ENCODE measurements at places on chromosomes 7 and 10.

- no peak for DNase-seq
Measured at GRCh38 chr10:86077271-86077670, 289.3 kb downstream of the GRID1 start.

DNA sequence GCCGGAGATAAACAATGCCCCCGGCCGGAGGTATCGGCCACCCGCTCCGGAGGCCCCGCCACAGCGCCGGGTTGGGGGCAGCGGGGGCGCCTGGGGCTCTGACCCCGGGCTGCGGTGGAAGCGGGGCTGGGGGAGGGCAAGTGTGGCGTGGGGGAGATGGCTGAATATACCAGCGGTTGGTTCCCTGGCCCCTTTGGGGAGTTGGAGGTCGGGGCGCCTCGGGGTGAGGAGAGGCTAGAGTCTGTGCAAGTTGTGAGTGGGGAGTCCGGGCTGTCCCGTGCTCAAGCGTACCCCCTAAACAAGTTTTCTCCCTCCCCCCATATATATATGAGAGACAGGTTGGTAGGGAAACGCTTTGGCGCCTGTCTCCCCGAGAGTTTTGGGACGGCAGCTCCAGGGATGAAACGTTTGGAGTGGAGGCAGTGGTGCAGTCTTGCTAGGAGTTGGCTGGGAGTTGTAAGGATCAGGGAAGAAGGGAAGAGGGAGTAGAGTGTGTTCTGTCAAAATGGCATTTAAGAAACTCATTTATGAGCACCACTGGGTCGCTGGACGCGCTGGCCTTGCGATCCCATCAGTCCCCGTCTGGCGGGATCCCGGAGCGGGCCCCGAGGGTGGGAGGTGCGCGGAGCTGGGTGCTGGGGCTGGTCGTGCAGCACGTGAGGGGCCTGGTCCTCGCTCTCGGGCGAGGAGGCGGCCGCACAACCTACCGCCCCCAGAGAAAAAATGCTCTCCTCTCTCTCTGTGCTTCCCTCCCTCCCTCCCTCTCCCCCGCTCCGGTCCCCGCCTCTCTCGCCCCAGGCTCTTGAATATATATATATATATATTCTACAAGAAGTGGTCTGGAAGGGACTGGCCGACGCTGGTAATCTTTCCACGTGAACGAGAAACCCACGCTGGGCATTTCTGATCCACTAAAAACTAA is 1.1 kb downstream of the TET1 start:
- no peak for DNase-seq

- no peak for DNase-seq
Measured at GRCh38 chr7:34011696-34012095, 106.4 kb downstream of the BMPER start.

GRCh38 chr10:5369362-5370158 is 4.8 kb downstream of the UCN3 start:
- no peak for DNase-seq

DNA sequence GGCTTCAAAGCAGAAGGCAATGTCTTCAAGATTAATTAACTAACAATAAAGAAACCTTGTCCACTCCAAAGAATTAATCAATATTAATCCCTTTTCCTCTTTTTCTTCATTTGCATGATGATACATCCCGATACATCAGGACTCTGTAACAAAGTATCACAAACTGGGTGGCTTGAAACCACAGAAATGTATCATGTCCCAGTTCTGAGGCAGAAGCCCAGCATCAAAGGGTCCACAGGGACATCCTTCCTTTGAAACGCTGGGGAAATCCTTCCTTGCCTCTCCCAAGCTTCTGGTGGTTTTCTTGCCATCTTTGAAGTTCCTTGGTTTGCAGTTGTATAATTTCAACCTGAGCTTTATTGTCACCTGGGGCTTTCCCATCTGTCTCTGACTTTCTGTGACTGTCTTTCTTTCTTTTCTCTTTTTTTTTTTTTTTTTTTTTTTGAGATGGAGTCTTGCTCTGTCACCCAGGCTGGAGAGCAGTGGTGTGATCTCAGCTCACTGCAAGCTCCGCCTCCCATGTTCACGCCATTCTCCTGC is 210.2 kb upstream of the ADARB2 start:
- no peak for DNase-seq

- no peak for DNase-seq
Measured at GRCh38 chr7:153832160-153832559, 220.0 kb upstream of the DPP6 start.

GRCh38 chr7:42269161-42269560 is 32.2 kb upstream of the GLI3 start:
- no peak for DNase-seq

DNA sequence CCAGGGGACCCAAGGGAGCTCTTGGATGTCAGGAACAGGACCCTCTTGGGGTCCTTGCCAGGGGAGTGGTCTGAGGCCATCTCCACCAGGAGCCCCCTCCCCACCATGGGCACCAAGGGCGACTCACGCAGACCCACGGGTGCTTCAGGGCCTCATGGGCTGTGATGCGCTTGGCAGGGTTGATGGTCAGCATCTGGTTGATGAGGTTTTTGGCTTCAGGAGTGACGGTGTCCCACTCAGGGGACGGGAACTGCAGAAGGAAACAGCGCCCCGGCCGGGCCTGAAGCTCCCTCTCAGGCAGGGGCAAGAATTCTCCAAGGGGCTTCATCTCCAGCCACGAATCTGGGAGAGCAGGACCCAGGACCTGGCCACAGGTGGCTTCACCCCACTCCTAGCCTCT is 41.3 kb downstream of the YKT6 start:
- no peak for DNase-seq

GRCh38 chr7:71278257-71278656 is 146.3 kb downstream of the GALNT17 start:
- DNase-seq = no peak

- no peak for DNase-seq
Measured at GRCh38 chr7:5360971-5361370, 62.7 kb downstream of the TNRC18 start.

DNA sequence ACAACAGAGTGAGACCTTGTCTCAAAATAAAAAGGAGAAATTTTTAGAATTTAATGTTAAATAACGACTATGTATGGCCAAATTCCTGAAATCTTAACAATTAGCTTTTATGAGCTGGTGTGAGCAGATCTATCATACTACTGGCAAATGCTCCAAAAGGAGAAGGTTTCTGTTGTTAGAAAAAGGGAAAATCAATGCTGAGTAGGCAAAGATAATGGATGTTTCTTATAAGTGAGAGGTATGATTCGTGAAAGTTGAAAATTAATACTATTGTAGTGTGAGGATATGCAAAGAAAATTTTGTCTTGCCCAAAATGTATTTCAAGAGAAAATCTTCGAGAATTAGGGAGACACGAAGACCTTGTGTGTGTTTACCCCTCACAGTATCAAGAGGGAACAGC is 40.8 kb upstream of the CUL1 start:
- DNase-seq = no peak

DNA sequence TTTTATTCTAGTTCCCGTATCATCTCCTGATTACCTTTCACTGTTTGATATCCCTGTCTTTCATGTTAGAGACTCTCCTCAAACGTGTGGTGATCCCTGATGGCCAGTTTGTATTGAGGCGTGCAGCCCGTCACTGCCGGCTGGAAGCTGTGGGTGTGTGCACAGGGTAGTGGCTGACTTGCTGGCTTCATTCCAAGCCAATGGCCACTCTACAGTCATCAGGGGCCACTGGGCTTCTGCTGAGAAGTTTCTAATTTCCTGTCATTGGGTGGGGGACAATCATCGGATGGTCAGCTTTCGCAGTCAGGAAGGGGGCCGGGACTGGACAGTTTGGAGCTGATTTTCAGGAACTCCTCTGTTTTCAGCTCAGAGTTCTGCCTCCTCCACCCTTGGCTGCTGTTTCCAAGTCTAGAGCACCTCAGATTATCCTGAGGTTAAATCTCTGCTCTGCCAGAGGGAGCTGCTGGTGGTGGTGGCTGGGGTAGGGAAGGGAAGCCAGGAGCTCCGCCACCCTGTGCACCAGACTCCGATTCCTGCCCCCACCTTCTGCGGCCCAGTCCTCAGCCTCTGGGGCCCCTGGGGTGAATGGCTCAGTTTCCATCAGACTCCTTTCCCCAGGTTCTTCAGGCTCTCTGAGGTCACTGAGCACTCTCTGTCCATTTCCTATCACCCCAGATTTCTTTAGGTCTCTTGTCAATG is 34.9 kb downstream of the BAIAP2L1 start:
- DNase-seq = no peak

GRCh38 chr10:16787361-16787791 is 29.8 kb downstream of the RSU1 start:
- no peak for DNase-seq

DNA sequence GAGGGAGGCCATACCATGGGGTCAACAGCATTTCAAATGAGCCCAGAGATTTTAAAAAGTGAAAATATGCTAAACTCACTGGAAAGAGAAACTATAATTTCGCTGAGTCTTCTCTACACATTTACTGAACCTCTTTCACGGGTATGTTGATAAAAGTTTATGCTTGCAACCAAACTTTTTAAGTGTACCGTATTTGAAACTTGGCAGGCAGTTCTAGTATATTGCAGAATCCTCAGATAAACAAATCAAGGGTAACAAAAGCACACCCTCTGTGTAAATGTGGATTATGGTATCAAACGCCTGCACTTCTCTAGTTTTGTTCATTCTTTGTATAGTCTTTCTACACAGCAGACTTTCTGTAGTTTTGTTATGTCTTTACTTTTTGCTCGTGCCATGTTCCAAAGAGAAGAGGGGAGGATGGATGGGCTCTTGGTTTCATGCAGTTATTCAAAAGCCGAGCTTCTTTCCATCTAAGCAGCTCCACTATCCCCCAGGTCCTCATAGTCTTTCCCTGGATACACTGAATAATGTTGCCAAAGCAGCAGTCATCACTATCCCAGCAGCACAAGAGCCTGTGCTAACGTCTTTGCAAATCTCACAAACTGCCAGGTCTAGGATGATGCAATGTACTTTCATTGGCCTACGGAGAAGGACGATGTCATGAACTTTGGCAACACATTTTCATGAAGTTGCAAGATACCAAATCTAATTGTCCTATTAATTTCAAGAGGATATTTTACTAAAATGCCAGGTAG is 131.2 kb downstream of the MPP7 start:
- no peak for DNase-seq

DNA sequence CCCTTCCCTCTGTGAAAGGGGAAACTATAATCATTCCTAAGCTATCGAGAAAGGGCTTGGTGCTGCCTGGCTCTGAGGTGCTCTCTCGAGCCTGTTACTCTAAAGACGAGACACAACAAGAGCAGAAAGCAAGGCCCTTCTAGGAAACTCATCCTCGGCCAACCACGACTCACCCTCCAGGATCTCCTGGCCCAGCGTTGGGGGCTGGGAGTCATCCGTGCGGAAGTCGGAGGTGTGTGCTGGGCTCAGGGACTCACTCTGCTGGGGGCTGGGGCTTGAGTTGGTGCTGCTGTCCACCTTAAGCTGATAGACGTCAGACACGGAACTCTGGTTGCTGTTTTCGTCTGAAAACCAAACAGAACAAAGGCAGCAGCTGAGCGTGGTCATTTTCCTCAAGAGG is 17.6 kb upstream of the BAZ1B start:
- no peak for DNase-seq

- DNase-seq = no peak
Measured at GRCh38 chr10:114613237-114613979, 44.7 kb downstream of the ABLIM1 start.

DNA sequence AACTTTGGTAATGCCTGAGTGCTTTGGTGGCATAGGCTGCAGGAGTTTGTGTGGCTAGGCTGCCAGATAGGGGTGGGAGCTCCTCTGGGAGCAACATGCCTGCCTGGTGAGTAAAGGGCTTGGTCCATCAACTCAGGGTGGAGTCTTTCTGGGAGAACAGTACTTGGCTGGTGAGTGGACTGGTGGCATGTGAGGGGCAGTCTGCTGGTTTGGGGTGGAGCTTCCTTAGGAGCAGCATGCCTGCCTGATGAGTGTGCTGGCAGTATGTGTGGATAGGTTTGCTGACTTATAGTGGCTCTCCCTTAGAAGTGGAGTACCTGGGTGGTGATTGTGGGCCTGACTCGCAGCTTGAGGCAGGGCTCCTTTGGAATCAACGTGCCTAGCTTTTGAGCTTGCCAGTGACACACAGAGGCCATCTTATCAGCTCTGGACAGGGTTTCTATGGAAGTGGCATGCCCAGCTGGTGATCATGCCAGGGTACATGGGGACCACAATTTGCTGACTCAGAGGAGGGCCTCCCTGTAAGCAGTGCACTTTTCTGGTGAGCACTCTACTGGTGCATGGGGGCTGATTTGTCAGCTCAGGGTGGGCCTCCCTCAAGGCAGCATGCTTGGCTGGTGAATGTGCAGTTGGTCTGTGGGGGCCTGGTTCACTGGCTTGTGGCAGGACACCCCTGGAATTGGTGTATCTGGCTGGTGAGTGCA is 35.0 kb upstream of the SRI start:
- DNase-seq = no peak

DNA sequence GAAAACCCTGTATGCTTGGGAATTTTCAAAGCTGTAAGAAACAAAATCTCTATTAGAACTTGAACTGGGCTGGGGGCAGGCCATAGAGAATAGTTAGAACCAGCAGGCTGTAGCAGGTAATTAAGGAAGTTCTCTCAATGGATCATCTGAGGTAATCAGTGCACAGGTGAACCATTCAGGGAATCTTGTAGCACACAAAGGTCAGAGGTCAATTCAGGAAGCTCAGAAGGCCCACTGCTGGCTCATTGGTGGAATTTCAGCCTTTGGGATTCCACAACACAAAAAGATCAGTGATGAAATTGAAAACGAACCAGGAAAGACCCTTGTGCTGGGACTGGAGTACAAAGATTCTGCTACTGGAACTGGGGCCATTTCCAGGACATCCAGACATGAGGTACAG is 82.0 kb downstream of the TMEM168 start:
- peak; percentile 15 for DNase-seq

GRCh38 chr7:25624833-25625232 is 396.5 kb upstream of the NPVF start:
- DNase-seq = no peak

- no peak for DNase-seq
Measured at GRCh38 chr7:22700559-22701002, 26.4 kb upstream of the IL6 start.
